ENCODE measurements at places on chromosomes 6 and 20.

DNA sequence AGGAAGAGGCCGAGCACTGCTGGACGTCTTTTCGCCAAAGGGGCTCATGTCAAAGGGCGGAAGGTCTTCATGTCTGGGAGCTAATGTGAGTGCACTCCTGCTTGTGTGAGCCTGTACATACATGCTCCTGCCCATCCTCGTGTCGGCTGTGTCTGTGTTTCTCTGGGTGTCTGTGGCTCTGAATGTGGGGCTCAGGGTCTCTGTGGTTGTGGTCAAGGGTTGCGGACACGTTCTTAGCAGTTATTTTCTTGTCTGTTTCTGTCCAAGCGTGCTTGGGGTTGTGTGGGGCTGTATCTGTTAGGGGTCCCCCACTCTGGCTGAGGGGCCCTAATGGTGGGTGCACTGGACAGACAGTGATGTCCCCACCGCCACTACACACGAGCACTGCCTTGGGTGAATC is 2.9 kb downstream of the AVP start:
- DNase-seq, result no peak

DNA sequence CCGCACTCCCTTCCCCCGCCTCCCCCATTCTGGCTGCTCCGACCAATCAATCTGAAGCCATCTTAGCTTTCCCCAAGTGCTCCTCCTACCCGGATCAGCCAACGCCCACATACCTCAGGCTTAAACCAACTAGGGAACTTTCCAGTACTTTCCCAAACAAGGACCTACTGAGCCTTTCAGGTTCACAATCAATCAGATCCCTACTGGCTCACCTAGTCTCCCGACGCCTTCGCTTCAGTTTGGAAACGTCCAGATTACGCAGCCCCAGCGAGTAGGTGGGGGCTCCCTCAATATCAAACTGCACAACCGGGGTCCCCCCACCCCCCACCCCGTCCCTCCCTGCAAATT is 432 bp downstream of the HSPA1L start:
- peak; percentile 82 for DNase-seq

DNA sequence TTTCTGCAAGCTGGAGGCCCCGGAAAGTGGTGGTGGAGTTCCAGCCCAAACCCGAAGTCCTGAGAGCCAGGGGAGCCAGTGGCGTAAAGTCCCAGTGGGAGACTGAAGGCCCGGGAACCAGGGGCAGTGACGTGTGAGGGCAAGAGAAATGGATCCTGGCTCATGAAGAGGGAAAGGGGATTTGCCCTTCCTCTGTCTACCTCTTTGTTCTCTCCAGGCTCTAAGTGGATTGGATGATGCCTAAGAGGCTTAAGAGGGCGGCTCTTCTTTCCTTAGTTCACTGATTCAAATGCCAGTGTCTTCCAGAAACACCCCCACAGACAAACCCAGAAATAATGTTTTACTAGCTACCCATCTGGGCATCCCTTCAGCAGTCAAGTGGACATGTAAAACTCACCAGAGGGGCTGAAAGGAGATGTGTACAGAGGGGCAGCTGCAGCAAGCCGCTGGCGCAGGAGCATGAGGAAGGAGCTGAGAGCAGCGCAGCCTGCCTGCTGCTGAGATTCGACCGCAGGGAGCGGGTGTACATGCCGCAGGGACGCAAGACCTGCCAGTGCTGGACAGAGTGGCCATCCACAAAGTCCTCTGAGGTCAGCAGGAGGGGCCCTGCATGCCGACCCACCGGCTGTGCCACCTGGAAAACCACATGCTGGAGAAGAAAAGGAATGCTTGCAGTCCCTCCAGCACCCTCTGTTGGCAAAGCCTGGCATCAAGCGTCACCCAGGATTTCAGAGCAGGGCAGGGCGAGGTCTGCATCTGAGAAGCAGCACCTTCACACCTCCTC is 29.5 kb downstream of the CDYL start:
- no peak for DNase-seq

DNA sequence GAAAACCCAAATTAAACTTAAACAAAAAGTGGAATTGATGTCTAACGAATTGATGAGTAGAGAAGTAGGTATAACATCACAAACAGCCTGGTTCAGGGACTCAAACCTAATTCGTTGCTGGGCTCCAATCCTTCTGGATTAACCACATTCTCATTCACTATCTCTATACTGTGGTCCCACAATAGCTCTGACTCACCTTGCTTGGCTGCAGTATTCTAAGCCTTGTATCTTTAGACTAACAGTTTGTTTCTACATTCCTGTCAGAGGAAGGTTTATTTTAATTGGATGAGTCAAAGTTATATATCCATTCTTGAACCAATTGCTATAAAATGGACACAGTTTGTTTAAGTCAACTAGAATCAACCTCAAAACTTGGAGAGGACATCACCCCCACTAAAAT is 530.5 kb upstream of the PTCHD4 start:
- DNase-seq, result no peak

DNA sequence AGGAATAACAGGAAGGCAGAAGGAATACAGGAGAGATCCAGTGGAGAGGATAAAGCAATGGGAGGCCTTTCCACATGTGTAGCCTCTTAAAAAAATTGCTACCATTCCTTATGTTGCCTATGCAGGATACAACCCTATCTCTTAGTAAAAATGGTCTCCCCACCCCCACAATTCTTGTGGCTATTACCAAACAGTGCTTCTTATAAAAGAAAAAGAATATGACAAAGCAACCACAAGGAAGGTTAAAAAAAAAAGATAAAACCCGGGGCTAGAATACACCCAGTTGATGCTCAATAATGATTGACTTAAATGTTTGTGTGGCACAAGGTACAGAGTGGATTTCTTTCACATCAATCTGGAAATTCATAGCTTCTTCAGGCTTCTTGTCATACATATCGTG is 250.9 kb downstream of the HIVEP2 start:
- no peak for DNase-seq

DNA sequence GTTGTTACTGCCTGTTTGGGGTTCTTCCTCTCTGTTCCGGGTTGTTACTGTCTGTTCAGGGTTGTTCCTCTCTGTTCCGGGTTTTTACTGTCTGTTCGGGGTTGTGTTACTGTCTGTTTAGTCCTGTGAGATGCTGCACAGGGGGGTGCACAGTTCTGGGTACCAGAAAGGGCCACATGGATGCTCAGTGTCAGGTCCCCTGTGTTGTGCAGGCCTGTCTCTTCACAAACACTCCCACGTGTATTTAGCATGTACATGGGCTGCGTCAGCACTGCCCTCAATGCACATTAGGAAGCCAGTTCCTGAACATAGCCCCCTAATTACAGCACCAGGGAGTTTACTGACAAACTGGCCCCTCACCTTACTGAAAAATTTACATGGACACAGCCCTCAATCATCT is 118.5 kb downstream of the DLL1 start:
- no peak for DNase-seq

GRCh38 chr20:42260184-42260583 is 642.0 kb upstream of the CHD6 start:
- no peak for DNase-seq

- DNase-seq, result no peak
These were observed 116.7 kb upstream of the NRSN1 start for GRCh38 chr6:24009319-24009718.

DNA sequence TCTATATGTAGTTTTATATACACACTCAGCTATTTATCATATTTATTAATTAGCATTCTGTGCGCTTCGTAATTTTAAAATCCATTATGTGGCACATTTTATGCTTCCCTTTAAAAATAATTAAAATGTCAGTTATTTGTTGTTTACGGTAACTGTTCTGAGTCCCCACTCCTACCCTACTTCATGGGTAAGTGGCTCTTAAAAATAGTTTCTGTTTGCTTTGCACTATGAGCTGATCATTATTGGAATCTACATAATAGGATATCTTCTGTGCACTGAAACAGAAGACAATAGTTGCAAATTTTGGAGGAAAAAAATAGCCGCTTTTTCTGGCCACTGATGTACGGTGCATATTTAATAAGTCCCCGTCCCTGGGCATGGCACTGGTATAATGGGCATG is 25.2 kb downstream of the LCA5 start:
- DNase-seq, result no peak

DNA sequence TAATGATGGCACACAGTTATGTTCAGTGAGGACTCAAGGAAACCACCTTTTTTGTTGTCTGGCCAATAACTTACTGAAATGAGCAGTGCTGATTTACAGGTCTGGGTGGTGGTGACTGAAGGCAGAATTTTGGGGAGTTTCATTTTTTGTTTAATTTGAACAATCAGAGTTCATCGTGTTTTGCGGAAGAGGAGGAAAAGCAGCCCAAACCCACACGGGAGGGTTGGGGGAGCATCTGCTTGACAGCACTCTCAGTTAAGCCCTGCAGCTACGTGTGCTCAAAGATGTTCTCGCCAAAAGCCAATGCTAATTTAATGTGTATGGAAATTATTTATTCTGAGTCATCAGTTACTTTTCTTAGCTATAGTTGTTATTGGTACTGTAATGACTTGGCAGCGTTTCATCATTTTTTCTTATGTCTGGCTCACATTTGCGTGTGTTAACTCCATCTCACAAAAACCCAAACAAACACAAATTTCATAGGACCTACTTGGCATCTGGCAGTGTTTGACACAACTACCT is 89.2 kb downstream of the UST start:
- DNase-seq, result no peak

GRCh38 chr6:138492871-138493270 is 6.4 kb downstream of the NHSL1 start:
- no peak for DNase-seq

GRCh38 chr6:117110737-117111136 is 154.6 kb upstream of the VGLL2 start:
- no peak for DNase-seq

DNA sequence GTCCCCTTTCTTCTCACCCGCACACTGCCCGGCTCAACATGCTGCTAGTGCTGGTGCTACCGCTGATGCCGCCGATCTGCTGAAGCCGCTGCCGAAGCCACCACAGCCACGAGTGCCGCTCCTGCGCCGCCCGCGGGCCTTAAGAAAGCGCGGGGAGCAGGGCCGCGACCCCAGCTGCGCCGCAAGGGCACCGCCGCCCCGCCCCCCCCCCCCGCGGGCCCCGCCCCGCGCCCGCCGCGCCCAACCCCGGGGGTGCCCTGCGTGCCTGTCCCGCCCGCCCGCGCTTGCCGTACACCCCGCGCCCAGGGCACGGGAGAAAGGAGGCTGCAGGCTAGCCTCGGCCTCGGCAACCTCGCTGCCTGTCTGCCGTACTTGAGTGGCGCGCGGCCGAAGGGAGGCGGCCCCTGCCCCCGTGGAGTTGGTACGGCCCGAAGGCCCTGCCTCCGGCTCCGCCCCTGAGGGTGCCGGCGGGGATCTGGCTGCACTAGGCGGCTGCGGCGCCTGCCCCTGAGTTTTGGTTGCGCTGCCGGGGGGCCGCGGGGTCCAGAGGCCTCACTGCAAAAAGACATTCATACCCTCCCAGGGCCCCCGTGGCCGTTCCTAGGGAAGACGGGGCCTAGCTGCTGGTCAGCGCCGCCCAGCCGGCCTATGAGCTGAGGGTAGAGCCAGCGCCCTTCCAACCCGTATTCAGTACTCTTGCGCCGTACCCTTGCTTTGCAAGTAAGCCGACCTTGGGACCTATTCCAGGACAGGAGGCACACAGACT is at the start of gene SOD2:
SOD2 (minus strand) TSS at position 114 of the 766 bp plus-strand sequence; CDS start at position 40, 74 bp downstream.
- peak; percentile 84 for DNase-seq

DNA sequence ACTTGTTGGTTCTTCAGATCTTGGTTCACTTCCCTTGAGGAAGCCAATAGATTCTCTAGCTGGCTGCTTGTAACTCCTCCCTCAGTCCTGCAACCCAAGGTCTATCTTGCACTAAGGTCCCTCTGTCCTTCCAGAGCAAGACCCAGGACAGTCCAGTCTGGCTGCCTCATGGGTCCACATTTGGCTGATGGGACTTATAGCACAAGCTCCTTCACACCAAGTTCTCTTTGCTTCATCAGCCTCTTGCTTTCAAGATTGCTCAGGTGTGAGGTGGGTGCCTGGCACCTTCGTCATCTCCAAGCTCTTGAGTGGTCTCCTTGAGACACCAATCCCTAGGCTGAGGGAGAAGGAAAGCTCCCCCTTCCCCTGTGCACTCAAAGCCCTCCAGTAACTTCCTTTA is 28.3 kb downstream of the NSFL1C start:
- no peak for DNase-seq

GRCh38 chr6:149337320-149337719 is 19.8 kb downstream of the TAB2 start:
- DNase-seq, result no peak

DNA sequence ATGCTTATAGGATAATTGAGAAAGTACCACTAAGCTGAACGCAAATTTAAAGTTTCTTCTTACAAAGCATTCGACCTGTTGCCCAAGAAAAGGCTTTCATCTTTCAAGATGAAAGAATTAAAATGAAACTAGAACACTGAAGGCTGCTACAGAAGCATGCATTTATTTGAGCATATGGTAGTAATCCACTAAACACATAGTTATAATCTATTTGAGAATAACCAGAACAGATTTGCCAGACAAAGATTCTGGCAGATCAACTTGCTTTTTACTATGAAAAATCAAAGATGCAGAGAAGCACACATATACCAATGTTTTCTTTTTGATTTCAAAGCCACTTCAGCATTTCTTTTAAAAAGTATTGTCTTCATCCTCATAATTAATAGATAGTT is 412.2 kb downstream of the UTRN start:
- DNase-seq, result no peak

GRCh38 chr6:152298848-152299735 is 338.1 kb downstream of the SYNE1 start:
- DNase-seq, result no peak

- DNase-seq, result no peak
These were observed 129.7 kb upstream of the PHACTR1 start for GRCh38 chr6:12586721-12587480.

DNA sequence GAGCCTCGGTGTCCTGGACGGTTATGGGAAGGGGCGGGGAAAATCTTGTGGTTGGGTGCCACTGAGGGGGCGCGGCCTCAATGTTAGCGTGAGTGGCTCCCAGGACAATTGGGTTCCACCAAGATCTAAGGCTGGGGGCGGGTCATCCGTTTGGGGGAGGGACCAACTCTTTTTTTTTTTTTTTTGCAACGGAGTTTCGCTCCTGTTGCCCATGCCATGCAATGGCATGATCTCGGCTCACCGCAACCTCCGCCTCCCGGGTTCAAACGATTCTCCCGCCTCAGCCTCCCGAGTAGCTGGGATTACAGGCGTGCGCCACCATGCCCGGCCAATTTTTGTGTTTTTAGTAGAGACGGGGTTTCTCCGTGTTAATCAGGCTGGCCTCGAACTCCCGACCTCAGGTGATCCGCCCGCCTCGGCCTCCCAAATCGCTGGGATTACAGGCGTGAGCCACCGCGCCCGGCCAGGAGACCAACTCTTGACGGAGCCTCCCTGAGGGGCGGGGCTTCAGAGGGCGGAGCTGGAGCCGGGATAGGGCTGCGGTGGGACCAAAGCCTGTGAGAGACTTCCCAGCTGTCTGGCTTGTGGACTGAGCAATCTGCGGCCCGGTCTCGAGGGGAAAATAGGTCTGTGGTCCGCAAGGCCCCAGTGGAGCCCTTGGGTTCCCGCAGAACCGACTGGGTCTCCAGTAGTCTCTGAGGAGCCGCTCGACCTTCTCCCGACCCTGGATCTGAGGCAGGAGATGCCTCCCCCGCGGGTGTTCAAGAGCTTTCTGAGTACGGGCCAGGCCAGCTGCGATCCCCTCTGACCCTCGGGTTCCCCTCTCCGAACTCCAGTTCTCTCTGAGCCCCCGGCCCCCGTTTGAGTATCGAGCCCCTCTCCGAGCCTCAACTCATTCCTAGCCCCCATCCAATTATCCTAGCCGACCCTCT is 1.1 kb downstream of the SPAG4 start:
- peak; percentile 60 for DNase-seq

Measured in frontal cortex (tissue), 4 donors.